M059J (cell line): ENCODE measurements at places on chromosomes 3 and 15.

DNA sequence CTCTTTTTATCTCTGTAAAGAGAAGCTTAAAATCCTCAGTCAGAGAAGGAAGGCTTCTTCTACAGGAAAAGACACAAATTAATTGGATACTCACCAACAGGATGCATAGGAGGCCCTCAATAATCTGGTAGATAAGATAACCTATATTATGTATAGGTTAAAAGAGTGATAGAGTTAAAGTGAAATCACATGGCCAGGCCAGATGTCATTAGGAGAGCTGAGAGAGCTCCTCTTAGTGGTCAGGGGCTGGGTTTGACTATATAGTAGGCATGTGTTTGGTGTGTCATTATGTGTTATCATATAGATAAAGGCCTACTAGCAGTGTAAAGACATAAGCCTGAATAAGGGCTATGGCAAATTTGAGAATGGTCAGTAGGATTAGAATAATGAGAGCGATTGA is 479.3 kb downstream of the EPHA3 start:
- DNase-seq, result no peak

- peak; percentile 43 for DNase-seq
These were observed 2.9 kb downstream of the SEMA3F start for GRCh38 chr3:50157827-50158529.

- no peak for DNase-seq
These were observed 42.5 kb downstream of the GLB1 start for GRCh38 chr3:33054100-33055092.

- DNase-seq, result peak; percentile 81
These were observed 3.2 kb downstream of the RTP3 start for GRCh38 chr3:46500656-46501635.

GRCh38 chr3:170790647-170791046 is 79.3 kb downstream of the RPL22L1 start:
- no peak for DNase-seq

GRCh38 chr3:4008205-4008604 is 209.0 kb downstream of the LRRN1 start:
- no peak for DNase-seq

GRCh38 chr3:107346564-107346963 is 30.7 kb upstream of the CCDC54 start:
- no peak for DNase-seq

GRCh38 chr15:61195116-61196002 is 33.7 kb downstream of the RORA start:
- peak; percentile 45 for DNase-seq

DNA sequence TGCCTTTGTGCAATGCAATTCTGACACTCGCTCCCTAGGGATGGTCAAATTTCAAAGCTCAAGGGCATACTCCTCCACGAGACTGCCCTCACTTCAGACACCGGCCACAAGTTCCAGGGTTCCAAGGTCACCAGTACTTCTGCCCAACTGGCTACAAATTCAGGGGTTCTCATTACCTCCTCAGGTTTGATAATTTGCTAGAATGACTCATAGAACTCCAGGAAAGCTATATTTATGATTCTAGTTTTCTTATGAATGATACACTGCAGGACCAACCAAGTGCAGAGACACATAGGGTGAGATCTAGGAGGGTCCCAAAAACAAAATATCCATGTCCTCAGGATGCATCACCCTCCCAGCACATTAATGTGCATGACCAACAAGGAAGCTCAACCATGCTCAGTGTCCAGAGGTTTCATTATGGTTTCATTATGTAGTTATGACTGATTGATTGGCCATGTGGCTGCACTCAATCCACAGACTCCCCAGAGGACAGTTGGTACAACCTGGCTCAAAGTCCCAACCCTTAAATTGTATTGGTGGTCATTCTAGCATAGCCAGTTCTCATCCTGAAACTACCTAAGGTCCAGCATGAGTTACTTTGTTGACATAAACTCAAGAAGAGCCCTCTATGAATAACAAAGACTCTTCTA is 170.4 kb upstream of the LRRN1 start:
- no peak for DNase-seq

- DNase-seq, result no peak
These were observed 88.4 kb upstream of the OXTR start for GRCh38 chr3:8857720-8858367.

- peak; percentile 90 for DNase-seq
These were observed 82.8 kb downstream of the PPARG start for GRCh38 chr3:12371525-12372140.

GRCh38 chr3:172516318-172517214 is 6.7 kb downstream of the TNFSF10 start:
- peak; percentile 99 for DNase-seq

- DNase-seq, result no peak
These were observed 14.1 kb upstream of the CA12 start for GRCh38 chr15:63395730-63396151.

DNA sequence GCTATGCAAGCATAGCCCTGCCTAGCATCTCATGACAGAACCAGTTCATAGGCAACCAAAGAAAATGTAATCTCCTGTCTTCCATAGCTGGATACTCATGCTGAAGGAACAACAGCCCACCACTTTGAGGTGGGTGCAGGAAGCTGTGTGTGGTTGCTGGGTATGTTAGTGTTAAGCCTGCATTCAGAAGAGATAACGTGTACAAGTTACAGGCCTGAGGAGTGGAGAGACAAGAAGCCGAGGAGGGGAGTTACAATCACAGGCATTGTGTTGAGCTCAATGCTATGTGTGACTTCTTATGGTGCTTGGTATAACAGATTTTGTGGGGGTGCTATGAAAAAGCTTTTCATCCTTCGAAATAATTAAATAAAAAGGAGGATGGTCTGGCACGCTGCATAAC is 42.8 kb upstream of the SECISBP2L start:
- no peak for DNase-seq

DNA sequence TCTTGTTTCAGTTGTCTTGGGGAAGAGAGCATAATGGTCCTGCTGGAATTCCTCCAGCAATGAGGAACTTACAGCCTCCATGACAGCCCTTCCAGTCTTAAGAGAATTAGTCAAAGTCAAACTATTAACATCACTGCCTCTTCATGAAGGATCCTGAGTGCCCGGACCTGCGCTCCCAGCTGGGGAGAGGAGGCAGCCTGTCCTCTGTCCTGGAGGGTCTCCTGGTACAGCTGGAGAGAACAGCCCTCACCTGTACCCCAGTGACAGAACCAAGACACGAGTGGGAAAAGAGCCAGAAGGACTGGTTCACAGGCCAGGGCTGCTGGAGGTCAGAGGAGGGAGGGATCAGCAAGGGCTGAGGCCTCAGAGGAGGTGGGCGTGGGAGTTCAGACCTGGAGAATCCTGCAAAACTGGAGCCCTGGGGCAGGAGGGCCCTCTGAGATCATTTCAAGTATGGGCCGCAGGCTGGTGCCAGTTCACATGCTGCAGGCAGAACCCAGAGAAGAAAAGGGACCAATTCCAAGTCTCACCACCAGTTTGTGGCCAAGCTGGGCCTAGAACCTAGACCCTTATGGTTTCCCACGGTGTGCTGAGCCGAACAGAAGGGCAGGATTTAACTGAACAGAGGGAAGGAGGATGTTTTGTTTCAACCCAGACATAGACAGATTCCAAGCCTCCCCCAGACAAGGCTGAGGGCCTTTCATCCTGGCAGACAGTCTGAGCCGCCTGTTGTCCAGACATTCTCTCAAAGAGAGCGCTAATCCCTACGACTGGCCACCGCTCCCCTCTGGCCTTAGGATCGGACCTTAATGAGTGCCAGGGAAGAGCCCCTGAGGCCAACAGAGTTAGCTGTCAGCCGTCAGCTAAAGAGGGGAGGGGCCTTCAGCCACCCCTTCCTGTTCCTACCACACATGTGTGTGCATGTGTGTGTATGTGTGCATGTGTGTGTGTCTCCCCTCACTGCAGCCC is 18.2 kb downstream of the LOXL1 start:
- DNase-seq, result no peak

GRCh38 chr3:73060302-73060723 is 1.1 kb upstream of the EBLN2 start:
- no peak for DNase-seq

GRCh38 chr3:188243124-188243795 is 89.3 kb downstream of the LPP start:
- peak; percentile 73 for DNase-seq

- DNase-seq, result peak; percentile 91
These were observed 546.1 kb downstream of the NTRK3 start for GRCh38 chr15:87710406-87710805.

- DNase-seq, result peak; percentile 64
These were observed 56.1 kb upstream of the PIAS1 start for GRCh38 chr15:67997996-67998395.

DNA sequence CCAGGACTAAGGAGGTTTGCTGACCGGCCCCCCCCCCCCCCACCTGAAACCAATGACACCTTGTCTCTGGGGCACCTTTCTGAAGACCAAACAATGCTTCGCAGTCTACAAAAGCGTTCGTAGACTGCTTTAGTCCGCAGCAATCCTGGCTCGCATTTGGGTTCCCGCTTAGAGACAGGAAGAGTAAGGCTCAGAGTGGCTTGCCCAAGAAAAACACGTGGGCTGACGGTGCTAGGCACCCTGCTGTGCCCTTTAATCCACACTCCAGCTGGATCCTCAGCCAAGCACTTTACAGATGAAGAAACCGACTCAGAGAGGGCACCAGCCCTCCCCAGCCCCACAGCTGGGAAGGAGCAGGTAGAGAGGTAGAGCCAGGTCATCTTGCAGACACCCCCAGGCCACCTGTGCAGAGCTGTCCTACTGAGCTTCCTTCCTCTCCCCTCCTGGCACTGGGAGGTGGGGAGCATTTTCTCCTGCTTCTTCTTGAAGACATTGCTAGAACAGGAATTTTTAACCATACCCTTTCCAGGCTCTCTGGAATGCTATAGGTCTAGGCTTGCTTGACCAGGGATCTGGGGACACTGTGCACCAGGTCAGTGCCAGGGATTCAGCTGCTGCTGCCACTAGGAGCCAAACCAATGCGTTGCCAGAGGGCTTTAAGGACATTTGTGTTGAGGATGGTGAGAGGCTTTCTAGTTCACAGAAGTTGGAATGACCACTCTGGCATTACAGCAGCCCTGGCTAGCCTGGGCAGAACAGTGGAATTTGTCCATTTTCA is 1.0 kb upstream of the KLF15 start:
- no peak for DNase-seq

DNA sequence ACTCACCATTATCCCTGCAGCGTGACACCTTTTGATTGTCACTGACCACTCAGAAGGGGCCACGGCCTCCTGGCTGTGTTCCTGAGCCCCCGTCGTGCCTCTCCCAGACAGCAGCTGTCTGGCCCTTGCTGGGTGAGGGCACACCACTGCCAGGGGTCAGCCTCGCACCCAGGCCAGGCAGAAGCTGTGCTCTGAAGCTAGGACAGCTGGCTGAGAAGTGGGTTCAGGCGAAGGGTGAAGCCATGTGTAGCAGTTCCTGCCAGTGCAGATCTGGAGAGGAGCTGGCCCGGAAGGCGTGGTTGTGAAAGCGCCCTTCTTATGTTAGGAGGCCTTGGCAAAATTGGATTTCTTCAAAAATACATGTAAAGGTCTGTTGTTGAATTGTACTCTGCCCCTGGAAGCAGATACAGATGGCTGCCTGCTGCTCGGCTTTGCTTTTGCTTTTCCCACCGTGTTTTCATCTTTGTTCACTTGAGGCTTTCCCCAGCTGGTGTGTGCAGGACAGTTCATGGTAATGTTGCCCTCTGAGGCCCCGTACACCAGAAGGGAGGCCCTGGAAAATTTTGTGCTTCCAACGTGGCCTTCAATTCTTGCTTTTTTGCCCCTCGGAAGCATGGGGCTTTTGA is 49.1 kb downstream of the KLHL25 start:
- DNase-seq, result no peak

DNA sequence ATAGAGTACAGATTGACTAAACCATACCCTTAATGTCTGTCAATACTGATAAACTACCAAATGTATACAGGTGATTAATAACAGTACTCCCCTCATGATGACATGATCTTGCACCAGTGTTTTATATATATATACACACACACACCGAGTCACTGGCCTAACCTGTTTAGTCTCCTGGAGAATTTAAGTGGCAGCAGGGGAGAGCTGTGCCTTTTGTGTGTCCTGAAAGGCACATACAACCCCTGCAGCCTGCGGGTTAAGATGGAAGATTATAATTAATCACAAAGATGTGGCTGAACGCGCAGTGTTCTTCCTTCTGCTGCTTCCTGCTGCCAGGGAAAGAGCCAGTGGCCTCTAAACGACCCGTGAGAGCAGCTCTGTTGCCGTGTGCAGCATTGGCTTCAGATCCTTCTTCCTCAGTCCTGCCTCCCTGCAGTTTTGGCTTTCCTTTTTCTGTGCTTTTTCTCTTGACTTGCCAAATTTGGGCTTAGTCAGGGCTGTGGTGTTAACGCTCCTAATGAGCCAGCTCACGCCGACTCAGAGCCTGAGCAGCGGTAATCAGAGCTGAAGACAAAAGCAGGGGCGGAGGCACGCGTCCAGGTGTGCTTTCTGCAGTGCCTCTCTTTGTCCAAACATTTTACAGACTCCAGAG is 42.5 kb upstream of the UBE3A start:
- no peak for DNase-seq

DNA sequence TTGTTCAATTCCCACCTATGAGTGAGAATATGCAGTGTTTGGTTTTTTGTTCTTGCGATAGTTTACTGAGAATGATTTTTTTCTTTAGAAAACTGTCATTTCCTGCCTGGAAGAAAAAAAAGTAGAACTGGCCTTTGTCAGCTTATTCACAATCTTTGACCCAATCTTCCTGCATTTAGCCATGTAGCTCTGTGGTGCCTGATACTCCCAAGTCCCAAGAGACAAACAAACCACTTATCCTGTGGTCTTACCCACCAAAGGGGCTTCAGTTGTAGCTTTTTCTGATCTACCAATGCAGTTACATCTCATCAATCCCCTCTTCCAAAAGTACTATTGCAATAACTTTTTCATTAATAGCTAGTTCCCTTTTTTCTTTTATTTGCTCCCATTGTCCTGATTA is 444.6 kb downstream of the GRM7 start:
- DNase-seq, result no peak

- no peak for DNase-seq
These were observed 37.3 kb upstream of the TNIK start for GRCh38 chr3:171497468-171497867.

- no peak for DNase-seq
These were observed 30.2 kb upstream of the LCTL start for GRCh38 chr15:66595931-66596545.

- no peak for DNase-seq
These were observed 339.5 kb upstream of the ADAMTS9 start for GRCh38 chr3:65027335-65027734.

GRCh38 chr3:138355071-138355470 is 6.7 kb downstream of the MRAS start:
- no peak for DNase-seq

- no peak for DNase-seq
These were observed 84.2 kb upstream of the ABHD2 start for GRCh38 chr15:89003865-89004725.

- DNase-seq, result peak; percentile 5
These were observed 60.4 kb upstream of the POU1F1 start for GRCh38 chr3:87336761-87337160.

- peak; percentile 57 for DNase-seq
These were observed 11.7 kb downstream of the PXYLP1 start for GRCh38 chr3:141243271-141243707.

- peak; percentile 93 for DNase-seq
These were observed 40.4 kb downstream of the LPP start for GRCh38 chr3:188194332-188194731.

GRCh38 chr3:126758026-126758425 is 54.0 kb downstream of the CHCHD6 start:
- DNase-seq, result no peak
